ENCODE measurements at places on chromosomes 3 and 15.

GRCh38 chr3:134328147-134328591 is 46.1 kb downstream of the AMOTL2 start:
- DNase-seq: no peak

- no peak for DNase-seq
Measured at GRCh38 chr3:17372362-17373210, 369.8 kb downstream of the TBC1D5 start.

GRCh38 chr3:17213102-17213501 is 328.3 kb downstream of the PLCL2 start:
- no peak for DNase-seq

GRCh38 chr3:98843266-98843959 is 58.1 kb downstream of the DCBLD2 start:
- no peak for DNase-seq

- no peak for DNase-seq
Measured at GRCh38 chr3:190217081-190217480, 96.4 kb upstream of the P3H2 start.

DNA sequence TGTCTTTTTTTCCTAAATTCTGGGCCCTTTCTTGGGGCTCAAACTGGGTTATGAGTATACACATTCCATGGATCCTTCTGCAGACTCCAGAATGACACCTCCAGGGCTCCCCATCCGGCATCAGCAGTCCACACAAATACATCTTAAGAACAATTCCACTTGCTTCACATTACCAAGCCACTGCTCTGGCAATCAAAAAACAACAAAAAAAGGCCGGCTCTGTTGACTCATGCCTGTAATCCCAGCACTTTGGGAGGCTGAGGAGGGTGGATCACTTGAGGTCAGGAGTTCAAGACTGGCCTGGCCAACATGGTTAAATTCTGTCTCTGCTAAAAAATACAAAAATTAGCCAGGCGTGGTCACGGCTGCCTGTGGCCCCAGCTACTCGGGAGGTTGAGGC is 49.9 kb upstream of the LPP start:
- DNase-seq: no peak

- DNase-seq: no peak
Measured at GRCh38 chr15:96064351-96064756, 266.1 kb upstream of the NR2F2 start.

DNA sequence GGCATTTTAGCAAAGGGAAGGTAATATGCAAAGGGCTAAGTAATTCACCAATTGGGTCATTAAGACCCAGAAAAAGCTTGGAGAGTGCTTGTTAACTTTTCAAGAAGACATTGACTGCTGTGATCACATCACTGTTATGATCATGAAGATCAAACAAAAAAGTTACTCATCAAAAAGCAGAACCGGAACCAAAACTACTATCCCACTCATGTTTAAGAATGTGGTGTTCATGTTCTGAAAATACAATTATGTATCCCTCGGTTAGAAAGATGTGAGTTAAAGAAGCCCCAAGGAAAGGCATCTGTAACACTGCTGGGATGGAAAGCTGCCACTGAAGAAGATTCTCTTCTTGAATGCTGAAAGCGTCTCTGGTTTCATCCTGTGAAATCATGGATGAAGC is 32.6 kb downstream of the BBX start:
- no peak for DNase-seq

DNA sequence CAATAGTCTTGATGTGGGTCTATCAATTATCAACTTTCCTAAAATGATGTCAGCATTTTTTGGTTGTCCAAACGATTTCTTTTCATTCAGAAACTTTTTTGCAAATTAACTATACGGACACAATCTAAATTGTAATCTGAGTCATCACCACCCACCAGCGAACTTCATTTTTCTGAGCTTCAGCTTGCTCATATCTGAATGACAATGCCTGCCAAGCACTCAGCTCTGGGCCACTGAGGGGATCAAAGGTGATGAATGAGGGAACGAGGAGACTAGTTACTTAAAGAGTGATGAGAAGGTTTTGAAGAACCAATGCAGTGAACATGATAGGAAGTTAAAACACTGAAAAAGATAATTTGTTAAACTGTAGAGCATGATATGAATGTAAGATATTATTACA is 14.9 kb upstream of the TBC1D23 start:
- DNase-seq: no peak

DNA sequence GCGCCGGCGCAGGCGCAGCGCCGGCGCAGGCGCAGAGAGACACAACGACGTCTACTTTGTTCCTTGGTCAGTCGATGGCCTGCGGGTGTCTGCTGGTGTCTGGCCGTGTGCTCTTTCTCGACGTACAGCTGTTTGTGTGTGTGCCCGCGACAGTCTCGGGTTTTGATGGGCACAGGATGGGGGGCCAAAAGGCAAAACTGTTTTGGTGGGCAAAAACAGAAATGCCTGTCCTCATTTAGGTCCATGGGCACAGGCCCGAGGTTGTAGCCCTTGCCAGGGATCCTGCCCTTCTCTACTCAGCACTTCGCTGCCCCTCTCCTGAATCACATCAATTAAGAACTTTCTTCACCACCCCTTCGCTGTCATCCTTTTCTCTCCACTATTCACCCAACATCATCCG is 184.8 kb upstream of the CHL1 start:
- DNase-seq: no peak

GRCh38 chr3:172476347-172476746 is 28.1 kb upstream of the GHSR start:
- no peak for DNase-seq

DNA sequence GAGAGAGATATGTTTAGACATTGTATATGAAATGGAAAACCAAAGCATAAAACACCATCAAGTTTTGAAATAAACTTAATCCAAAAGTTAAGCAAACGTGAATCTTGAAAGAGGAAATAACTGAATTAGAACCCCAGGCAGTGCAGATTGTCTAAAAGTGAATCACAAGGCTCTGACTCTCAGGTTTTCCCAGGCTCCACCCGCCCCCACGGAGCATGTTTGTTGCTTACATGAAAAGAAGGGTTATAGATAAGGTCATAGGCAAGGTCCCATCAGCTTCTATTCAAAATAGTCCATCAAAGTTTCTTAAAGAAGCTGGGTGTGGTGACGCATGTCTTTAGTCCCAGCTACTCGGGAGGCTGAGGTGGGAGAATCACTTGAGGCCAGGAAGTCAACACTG is 29.0 kb upstream of the SLMAP start:
- DNase-seq: no peak

GRCh38 chr3:172856795-172857742 is 106.5 kb downstream of the ECT2 start:
- no peak for DNase-seq

DNA sequence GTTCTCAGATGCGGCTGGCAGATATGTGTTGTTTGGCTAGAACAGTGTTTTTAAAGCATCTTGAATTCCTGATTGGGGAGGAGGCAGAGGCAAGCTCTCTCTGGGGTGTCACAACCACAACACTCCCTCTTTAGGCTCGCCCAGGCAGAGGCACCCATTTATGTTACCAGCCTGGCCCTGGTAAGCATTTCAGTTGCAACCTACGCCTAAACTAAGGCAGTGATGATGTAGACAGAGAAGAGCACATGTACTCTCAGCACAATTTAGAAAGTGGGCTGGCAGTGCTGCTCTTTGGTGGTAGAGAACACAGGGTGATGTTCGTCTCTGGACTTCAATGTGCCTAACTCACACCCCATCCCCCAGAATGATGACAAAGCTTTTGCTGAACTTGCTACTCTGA is 41.2 kb upstream of the TJP1 start:
- no peak for DNase-seq

GRCh38 chr3:49937090-49937489 is 2.9 kb upstream of the RBM6 start:
- DNase-seq: no peak

DNA sequence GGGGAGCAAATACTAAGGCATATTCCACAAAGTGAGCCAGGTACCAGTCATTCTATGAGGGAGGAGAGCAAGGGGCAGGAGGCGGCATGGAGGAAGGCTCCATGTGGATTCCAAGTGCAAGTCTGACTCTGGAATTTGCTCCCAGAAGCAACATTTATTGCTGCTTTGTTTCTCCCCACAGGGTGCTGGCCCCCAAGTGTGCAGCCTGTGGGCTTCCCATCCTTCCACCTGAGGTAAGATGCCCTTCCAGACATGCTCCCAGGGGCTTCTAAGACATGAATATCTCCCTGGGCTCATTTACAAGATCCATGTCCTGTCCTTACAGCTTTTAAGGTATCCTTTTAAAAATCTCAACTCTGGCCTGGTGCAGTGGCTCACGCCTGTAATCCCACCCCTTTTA is 15.9 kb upstream of the SACM1L start:
- no peak for DNase-seq

- DNase-seq: no peak
Measured at GRCh38 chr15:65835447-65835846, 33.8 kb upstream of the RAB11A start.

- no peak for DNase-seq
Measured at GRCh38 chr3:196835086-196835485, 32.6 kb upstream of the SENP5 start.

DNA sequence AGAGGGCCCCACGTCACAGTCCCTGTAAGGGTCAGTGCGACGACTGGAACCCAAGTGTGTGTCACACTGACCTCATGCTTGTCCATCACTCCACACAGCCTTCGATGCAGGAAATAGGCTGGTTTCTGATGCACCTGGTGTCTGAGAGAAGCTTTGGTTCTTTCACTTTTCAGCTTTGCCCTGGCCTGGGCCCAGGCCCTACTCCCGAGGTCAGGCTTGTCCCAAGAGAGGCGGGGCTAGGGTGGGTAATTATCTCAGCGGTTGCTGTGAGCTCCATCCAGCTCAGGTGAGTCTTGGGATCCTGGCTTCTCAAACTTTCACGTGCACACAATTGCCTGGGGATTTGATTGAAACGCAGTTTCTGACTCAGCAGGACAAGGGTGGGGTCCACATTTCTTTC is 19.6 kb upstream of the CHRNB4 start:
- no peak for DNase-seq
